Foreskin fibroblast (primary cell): ENCODE measurements at places on chromosomes 5 and 9.

GRCh38 chr5:132909702-132910101, 36.2 kb downstream of the LEAP2 start:
- no peak for DNase-seq

GRCh38 chr9:122128007-122128968, 31.3 kb downstream of the NDUFA8 start:
- no peak for DNase-seq

DNA sequence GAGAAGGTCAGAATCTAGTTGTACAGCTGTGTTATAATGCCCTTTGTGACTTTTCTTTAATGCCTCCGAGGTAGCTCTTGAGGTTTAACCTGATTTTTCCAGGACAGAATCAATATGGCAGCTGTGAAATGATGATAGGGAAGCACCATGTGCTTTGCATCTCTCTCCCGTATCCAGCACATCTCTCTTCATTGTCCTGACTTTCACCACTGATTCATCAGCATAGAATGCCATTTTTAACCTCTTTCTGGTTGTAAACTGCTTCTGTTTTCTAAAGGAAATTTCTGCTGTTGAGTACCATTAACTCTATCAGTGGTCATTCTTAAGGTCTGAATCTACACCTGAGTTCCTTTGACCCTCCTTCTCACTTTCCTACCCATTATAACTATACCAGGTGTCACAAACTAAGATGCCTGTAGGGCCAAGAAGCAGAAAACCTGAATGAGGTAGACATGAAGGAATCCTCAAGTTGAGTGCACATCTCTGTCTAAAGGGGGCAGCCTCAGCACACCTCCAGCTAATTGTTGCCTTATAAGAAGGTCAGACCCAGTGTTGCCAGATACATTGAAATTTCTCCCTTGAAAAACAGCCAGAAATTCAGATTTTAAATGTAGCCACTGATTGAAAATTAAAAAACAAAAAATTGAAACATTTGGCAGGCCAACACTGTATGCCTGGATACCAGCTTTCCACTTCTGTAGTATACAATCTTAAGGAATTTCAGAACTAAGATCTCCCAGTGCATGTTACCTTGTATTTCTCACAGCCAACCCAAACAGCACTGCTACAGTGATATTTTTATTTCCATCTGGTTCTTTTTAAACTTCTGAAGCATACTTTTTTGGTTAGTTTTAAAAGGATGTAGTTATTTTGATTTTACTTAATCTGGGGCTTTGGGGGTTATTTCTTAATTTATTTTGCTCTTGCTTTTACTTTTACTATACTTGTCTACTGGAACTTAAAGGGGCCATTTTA, 35.8 kb upstream of the TLX3 start:
- DNase-seq, result peak; percentile 44

GRCh38 chr9:131691969-131692611, 47.8 kb downstream of the RAPGEF1 start:
- no peak for DNase-seq

GRCh38 chr5:125277494-125278154, 531.2 kb upstream of the ZNF608 start:
- peak; percentile 87 for DNase-seq

DNA sequence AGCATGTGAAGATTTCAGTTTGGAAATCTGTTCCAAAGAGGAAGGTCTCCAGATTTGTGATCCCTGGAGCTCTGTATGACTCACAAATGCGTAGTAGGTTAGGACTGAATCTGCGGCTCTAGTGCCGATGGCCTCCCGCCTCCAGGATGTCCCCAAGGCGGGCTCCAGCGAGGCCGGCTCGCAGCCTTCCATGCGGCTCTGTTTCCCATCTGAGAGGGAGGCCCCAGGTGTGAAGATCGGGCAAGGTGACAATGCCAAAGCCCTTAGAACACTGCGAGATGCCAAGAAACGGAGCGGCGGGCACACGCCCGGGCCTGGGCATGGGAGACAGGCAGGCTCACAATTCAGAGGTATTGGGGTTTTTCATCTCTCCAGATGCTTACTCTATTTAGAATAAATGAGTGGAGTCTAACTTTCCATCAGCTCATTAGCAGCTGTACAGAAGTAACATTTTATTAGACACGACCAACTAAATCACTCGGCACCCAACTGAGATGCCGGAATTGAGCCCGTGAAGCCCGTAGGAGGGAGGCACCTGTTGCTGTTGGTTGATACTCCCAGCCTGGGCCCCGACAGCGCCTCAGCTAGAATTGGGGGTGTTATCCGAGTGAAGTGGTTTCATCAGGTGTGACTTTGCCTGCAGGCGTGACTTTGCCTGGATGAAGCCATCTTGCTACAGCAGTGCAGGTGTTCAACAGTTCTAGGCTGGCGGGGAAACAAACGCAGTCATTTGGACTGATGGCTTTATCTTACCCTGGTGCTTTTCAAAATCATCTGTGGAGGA, 7.4 kb upstream of the MRPS2 start:
- DNase-seq, result no peak

DNA sequence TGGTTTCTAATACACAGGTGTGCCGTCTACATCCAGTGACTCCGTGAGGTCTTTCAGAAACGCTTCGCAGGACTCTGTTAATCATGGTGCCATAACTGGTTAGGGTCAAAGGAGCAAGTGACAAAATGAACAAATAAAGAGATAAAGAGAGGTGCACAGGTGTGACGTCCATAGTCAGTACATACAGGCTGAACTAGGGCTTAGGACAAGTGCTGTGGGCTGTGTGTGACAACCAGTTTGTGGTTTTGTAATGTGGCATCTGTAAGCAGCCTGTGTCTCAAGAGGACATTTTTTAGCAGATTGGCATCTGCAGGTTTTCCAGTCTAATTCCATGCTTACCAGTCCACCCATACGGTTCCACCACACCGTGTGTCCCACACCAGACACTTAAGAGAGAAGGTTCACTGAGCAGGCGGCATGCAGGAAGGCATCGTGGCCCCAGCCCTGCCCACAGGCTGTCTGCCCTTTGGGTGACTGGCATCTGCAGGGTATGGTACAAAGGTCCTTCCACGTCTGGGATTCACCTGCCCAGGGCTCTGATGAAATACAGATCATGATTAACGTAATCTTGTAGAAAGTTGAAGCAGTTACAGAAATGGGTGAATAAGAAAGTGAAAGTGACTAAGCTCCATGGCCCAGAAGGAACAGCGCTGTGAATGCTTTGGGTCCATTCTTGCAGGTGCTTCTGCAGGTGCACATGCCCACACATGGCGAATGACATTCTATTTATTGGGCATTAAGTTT, 26.9 kb downstream of the SRD5A1 start:
- no peak for DNase-seq

GRCh38 chr5:157747766-157748700, 4.5 kb downstream of the LSM11 start:
- peak; percentile 17 for DNase-seq

DNA sequence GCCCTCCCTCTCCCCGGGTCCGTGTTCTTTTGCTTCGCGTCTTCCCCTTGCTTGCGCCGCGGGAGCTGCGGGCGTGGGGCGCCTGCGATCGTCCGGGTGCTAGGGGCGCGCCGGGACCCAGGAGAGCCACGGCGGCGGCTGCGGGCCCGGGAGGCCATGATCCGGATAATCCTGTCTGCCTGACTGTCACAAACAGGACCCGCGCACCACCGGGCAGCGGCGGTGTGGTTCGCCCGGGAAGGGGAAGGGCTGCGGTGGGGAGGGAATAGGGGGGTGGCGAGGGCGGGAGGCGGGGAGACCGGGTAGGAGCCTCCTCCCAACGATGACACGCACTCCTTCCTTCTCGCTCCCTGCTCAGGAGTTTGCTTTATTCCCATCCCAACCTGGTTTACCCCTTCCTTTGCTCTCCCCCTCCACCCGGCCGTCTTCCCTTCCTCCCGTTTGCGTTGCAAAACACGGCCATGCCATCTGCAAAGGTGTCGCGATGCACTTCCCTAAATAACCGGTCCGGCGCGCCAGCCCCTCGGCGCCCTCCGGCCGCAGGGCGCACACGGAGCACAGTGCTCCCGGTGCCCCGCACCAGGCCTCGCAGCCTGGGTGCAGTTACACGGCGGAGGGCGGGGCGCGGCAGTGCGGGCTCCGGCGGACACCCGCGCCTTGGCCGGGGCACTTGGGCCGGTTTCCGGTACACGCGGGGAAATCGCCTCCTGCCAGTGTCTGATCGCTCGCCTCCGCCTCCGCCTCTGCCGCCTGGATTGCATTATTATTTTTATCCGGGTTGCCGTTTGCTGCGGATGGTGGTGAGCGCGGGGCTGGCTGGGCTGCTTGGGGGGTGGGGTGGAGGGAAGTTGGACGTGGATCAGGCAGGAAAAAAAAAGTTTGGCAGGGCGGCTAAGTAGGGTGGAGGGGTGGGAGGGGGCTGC, 1.5 kb downstream of the SMARCA2 start:
- DNase-seq, result peak; percentile 93

- no peak for DNase-seq
Observed at GRCh38 chr5:131615957-131616356, 19.1 kb downstream of the RAPGEF6 start.

GRCh38 chr5:93236807-93237421, 344.1 kb downstream of the NR2F1-AS1 start:
- DNase-seq, result peak; percentile 43

- DNase-seq, result no peak
Observed at GRCh38 chr5:96522635-96523355, 89.7 kb upstream of the PCSK1 start.

DNA sequence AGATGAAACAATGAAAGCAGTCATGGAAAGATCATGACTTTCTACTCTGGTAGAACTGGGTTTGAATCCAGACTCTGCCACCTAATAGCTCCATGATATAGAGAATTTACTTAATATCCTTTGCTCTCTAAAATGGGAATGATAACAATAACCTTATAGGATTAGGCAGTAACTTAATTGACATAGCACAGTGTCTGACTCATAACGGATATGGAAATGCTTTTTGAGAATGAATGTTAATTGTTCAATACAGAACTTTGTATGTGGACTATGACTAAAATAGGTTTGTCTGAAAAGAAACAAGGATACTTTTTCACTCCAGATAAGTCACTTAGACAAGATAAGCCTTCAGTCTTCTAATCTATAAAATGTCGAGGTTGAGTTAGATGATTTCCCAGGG, 330.7 kb downstream of the PTPRD start:
- DNase-seq, result no peak

GRCh38 chr9:88535226-88536022, 446 bp downstream of the NXNL2 start:
- no peak for DNase-seq

DNA sequence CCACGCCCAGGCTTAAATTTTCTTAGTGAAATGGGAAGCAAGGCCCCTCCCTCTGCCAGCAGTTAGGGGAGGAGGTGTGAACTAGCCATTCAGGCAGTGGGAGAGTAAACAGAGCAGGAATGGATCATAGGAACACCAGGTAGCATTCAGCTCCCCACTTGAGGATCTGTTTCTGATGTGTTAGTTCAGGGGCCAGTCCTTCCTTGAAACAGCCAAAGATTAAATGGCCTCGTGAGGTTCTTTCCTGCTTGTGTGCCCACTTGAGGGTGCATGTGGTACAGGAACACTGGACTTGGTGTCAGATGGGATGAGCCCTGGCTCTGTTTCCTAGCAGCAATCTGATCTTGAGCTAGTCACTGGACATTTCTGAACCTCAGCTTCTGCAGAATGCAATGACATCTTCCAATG, 21.2 kb downstream of the FAXDC2 start:
- peak; percentile 33 for DNase-seq

DNA sequence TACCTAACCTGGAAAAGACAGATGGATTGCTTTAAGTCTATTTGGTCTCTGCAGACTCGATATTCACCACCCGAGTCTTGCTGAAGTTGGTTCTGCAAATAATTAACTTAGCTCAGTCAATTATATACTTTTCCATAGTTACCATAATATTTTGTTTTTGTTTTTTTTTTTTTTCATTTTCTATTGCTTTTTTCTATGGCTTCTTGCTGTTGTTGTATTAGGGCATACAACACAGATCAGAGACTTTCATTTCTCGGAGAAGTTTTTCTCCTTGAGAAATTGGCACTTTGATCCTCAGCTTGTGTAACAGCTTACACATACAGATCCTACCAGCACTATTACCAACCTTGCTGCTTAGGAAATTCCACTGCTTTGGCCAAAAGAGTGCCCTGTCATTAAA, 88.0 kb downstream of the GPR21 start:
- DNase-seq, result no peak
